T-helper 2 cell treated with Interferon-gamma antibody and Interleukin-4, amounts not matched to agents 5 μg/mL and 100 μg/mL, for 36 hours (primary cell): ENCODE measurements at places on chromosomes 7 and 10.

DNA sequence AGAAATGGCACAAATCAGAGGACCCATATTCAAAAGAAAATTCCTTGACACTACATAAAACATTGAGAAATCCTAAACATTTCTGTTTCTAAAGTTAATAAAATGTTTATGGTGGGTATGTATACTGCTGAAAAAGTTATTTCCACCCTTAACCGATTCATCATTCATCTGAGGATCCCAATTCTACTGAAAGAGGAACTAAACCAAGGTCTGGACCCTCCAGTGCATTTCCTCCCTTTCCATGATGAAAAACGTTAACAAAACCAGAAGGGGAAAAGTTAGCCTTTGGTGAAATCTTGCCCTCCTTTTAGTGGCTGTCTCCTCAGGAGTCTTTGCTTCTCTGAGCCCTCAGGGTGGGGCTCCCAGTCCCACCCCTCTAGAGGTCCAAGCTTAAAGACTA, 144.5 kb upstream of the ASAH2 start:
- H3K4me3 ChIP-seq = peak overlapping the region; percentile 80
- DNase-seq = no peak
- H3K27ac ChIP-seq = peak overlapping the region; percentile 94

DNA sequence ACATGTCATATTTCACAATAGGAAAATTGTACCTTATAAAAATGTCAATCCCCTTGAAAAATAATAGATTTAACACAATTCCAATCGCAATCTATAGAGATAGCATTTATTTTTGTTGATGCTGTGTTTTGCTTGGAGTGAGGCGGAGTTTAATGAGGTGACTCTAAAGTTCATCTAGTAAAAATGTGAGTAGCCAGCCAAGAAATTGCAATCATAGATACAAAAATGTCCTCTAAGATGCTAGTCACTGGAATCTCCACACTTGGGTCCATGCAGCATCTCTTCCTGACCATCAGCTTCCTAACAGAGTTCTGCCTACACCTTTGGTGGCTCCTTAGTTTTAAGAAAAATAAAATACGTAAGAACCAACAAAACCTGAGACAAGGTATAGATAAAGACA, 44.9 kb downstream of the GLI3 start:
- no peaks in the 10 kb centered on the region for H3K36me3 ChIP-seq
- H3K4me3 ChIP-seq = no peak overlapping the region
- DNase-seq = no peak
- H3K27ac ChIP-seq = no peak overlapping the region
- no peaks in the 10 kb centered on the region for H3K27me3 ChIP-seq

DNA sequence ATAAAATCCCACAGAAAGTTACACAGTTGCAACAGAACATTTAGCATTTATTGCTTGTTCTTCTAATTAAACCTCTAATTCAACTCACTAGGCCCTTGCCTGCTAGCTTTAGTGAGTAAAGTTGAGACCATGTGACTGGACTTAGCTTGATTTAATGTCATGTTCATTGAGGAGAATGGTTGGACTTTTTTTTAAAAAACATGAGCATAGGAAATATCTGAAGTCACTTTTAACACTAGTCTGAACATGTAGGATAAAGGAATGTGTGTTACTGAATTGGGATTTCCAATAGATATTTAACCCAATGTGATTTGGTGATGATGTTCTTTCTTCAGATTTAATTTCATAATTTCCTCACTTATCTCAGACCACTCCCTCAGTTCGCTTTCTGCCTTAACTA, 24.6 kb upstream of the GLCCI1 start:
- H3K4me3 ChIP-seq = peak overlapping the region; percentile 71
- peak overlapping the region; percentile 88 for H3K27ac ChIP-seq
- peaks cover 8% of the 10 kb centered on the region for H3K27me3 ChIP-seq

GRCh38 chr10:48231178-48231577, 43.3 kb downstream of the FRMPD2 start:
- H3K4me1 ChIP-seq = peaks cover 15% of the 10 kb centered on the region
- H3K27ac ChIP-seq = no peak overlapping the region
- no peak overlapping the region for H3K4me3 ChIP-seq

DNA sequence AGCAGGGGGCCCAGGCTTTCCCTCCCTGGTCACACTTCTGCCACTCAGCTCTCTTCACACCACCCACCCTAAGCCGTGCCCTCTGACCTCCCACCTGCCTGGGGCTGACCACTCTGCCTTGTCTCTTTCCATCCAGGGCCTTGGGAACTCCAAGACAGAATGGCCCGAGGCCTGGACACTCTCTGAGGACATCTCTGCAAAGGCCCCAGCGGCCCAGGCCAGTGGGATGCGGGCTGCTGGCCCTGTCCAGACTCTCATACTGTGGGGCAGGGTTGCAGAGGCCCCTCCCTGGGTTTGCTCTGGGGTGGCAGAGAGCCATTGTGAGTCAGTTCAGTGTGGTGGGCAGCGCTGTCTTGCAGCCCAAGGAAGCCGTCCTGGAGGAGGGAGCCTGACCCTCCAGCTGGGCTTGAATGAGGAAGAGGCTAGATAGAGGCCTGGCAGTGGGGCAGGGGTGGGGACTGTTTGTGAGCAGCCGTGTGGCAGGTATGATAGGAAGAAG, 39.9 kb upstream of the RABGEF1 start:
- no peak overlapping the region for H3K27ac ChIP-seq
- no peak overlapping the region for H3K4me3 ChIP-seq
- H3K27me3 ChIP-seq = no peaks in the 10 kb centered on the region
